ENCODE measurements at places on chromosomes 3 and 15.

GRCh38 chr15:45521596-45522327 lies 793 bp downstream of the SLC30A4 start:
- no peak for DNase-seq

- no peak for DNase-seq
These were observed 43.7 kb upstream of the CDV3 start for GRCh38 chr3:133529809-133530208.

GRCh38 chr3:189297932-189298331 lies 126.2 kb downstream of the TPRG1 start:
- no peak for DNase-seq

- DNase-seq = no peak
These were observed 132.1 kb downstream of the WDR76 start for GRCh38 chr15:43958861-43959330.

- DNase-seq = no peak
These were observed 18.6 kb downstream of the NEK4 start for GRCh38 chr3:52752045-52752660.

GRCh38 chr3:36740787-36741186 lies 23.6 kb downstream of the DCLK3 start:
- no peak for DNase-seq

- peak; percentile 70 for DNase-seq
These were observed at the start of gene ARL6IP5 for GRCh38 chr3:69084326-69085167. Gene ARL6IP5 (plus strand): TSS chr3:69084937. CDS start chr3:69085048, 111 bp downstream.

- DNase-seq = no peak
These were observed 399.7 kb downstream of the VPS13C start for GRCh38 chr15:61660579-61660978.

DNA sequence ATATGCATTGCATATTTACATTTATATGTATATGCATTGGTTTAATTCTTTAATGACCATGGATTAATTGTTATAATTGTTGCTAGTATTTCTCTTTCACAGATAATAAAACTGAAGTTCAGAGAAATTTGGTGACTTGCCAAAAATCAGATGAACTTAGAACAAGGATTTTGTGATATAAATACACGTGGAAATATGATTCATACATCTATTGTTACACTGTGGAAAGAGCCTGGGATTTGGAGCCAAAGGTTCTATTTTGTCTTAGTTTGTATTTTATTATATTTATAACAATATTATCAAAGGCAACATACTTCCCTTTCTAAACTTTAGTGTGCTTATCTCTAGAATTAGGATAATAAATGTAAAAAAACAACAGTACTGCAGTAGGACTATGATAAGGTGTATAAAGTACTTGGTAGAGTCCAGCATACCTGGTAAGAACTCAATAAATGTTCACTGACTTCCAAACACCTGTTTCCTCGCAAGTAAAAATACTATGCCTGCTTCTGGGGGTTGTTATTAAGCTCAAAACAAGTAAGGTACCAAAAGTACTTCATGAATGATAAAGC lies 342.9 kb downstream of the THSD4 start:
- DNase-seq = no peak

GRCh38 chr15:33490703-33491102 lies 179.9 kb downstream of the RYR3 start:
- no peak for DNase-seq

GRCh38 chr3:69231929-69232440 lies 109.6 kb upstream of the LMOD3 start:
- no peak for DNase-seq

- DNase-seq = no peak
These were observed 28.6 kb upstream of the SEMA3F start for GRCh38 chr3:50126287-50127211.

GRCh38 chr3:188233320-188233719 lies 79.4 kb downstream of the LPP start:
- DNase-seq = no peak

GRCh38 chr3:62876064-62876463 lies 848 bp upstream of the CADPS start:
- DNase-seq = peak; percentile 79
